ENCODE measurements at places on chromosomes 1 and 21.

DNA sequence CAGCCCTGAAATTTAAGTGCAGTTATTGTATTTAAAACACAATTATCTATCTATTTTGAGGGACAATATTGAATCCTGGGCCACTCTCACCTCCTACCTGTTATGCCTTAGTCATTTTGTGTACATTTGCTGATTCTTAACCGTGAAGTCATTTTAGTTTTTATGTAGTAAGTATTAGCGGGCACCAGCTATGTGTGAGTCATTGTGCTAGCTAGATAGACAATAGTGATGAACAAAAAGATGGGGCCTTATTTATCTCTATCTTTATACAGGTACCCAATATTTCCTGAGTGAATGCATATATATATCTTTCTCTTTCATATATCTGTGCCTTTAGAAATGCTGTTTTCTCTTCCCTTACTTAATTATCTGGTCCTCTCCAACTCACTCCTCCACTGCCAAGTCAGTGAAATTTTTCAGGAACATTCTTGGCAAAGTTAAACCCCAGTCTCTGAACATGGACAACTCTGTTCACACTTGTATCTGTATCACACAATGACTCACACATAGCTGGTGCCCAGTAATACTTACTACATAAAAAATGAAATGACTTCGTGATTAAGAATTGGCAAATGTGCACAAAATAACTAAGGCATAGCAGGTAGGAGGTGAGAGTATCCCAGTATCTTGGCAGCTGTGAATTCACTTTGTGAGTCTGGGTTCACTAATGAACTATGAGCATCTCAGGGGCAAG, 166.0 kb upstream of the C8B start:
- DNase-seq = no peak

- no peak for DNase-seq
Measured at GRCh38 chr1:116001739-116002487, 25.6 kb downstream of the SLC22A15 start.

DNA sequence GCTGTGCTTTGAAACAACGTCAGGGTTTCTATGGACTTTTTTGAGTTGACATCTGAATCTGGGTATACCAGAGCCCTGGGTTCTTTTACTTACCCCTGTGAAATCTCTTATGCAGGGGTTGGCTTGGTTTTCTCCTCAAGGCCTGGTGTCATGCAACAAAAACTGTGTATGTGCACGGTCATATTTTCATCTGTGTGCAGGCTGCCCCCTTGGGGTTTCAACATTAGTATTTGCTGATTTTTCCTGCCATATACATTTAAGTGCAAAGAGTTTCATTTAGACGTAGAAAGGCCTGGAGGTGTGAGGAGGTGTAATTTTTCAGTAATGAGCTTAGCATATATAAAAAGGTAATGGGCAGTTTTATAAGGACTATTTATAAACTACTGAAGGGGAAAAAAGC, 22.0 kb upstream of the ZBTB18 start:
- DNase-seq = no peak

DNA sequence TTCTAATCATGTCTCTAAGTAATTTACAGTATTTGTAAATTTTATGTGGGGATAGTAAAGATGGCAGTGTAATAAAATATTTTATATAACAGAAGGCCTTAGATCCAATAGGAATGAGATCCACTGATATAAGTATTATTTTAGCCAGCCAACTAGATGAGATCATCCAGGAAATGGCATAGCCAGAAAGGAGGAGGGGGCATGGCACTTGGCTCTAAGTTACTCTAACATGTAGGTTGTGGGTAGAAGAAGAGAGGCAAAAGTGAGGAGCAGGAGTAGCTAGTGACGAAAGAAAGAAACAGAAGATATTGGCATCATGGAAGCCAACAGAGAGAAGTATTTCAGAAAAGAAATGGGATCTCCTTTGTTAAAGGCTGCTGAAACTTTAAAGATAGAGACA, 426.1 kb downstream of the PTPRC start:
- no peak for DNase-seq

- DNase-seq = no peak
Measured at GRCh38 chr1:240149484-240150094, 57.9 kb downstream of the FMN2 start.

GRCh38 chr1:225044258-225044657, 114.8 kb downstream of the DNAH14 start:
- no peak for DNase-seq

DNA sequence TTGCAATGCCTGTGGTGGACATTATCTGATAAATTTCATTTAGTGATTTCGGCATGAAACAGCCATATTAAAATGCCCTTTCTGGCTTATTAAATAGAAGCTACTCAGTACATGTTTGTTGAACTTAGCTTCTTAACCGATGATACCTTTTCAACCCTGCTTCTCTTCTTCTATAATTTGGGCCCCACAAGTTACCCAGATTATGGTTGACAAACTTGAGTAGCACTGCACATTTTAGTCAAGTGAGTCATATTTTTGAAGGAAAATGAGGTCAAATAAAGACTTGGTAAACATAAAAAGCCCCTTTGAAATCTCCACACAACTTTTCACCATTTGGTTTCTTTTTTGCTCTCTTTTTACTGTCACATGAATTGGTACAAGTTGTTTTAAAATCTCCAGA, 33.8 kb downstream of the GIPC2 start:
- DNase-seq = no peak

- no peak for DNase-seq
Measured at GRCh38 chr1:53576866-53577760, 117.9 kb downstream of the DMRTB1 start.

- no peak for DNase-seq
Measured at GRCh38 chr1:66712839-66713238, 39.4 kb upstream of the DYNLT5 start.

- DNase-seq = no peak
Measured at GRCh38 chr1:6391951-6392808, 1.4 kb downstream of the ACOT7 start.

GRCh38 chr1:226882187-226882586, 11.8 kb downstream of the PSEN2 start:
- no peak for DNase-seq

DNA sequence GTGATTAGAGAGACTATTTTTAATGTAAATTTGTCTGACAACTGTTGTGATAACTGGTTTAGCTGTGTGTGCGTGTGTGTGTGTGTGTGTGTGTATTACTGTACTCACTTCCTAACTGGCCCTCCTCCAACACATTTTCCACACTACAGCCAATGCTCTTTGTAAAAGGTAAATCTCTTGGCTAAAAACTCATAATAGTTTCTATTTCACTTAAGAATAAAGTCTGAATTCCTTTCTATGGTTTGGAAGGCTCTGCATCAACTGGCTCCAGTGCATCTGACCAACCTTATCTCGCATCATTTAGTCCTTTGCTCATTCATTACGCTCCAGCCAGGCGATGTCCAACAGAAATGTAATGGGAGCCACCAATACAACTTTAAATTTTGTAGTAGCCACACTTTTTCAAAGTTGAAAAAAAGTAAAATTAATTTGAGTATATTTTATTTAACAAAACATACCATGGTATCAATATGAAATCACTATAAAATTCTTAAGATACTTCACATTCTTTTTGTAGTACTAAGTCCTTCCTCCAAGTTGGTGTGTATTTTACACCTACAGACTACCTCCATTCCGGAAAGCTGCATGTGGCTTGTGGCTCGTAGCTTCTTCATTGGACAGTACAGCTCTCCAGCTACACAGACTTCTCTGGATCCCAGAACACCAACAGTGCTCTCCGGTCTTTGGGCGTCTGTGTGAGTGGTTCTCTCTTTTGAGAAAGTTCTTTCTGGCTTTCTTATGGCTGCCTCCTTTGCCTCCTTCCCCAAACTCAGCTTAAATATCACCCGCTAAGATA, 68.9 kb downstream of the NRIP1 start:
- no peak for DNase-seq

GRCh38 chr1:78540048-78540447, 49.3 kb downstream of the PTGFR start:
- DNase-seq = no peak

- no peak for DNase-seq
Measured at GRCh38 chr1:184291701-184292100, 95.1 kb upstream of the C1orf21 start.

GRCh38 chr1:172411791-172412338, 8.6 kb upstream of the C1orf105 start:
- no peak for DNase-seq

DNA sequence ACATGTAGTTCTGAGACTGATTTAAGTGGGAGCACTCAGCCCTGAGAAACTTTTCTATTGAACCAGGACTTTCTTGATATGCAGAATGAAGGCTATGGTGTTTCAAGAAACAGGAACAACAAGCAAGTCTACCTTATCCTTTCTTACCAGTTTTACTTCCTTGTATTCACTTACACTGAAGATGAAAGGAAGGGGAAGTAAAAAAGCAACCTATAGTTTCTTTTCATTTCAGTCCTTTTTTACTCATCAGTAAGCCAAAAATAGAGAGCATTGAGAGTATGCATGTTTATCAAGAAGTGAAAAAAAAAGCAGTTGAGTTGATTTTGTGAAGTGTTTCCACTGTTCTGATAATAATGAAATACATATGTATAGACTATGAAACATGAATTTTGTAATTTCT, 1010.3 kb downstream of the AMY1C start:
- no peak for DNase-seq
